ENCODE measurements at places on chromosomes 11 and 22.

- DNase-seq: no peak
Observed at GRCh38 chr11:69953356-69953755, 124.8 kb upstream of the ANO1 start.

DNA sequence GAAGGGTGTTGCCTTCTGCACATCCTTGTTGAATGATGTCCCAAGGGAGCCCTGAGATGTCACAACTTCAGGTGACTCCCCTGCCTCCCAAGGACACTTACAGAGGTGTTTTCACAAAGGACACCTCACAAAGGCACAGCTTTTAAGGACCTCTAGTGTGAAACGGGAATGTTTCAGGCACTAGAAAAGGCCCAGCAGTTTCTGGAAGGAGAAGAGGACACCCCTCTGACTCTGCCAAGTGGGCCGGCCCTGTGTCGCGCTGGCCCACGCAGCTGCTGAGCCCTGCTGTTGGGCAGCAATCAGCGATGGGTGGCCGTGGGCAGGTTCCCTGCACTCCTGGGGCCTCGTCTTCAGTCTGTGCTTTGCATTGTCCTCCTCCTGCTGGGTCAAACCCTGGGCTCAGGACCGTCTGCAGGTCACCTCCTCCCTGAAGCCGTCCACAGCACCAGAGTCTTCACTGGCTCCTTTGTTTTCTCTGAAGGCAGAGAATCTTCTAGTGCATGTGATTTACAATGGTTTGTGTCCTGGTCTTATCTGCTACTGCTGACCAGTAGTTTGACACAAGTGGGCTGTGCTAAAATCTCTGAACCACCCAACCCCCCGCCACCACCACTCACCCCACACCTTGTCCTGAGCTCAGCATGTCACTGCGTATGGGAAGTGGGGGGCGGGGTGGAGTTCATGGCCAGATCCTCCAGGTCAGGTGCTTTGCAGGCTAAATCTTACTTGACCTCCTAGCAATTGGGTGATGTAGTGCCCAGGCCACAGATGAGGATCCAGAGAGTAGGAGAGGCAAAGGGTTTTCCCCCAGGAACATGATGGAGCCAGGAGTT is 3.2 kb downstream of the LINC01488 start:
- no peak for DNase-seq

- no peak for DNase-seq
Observed at GRCh38 chr11:79185351-79185750, 255.5 kb downstream of the TENM4 start.

DNA sequence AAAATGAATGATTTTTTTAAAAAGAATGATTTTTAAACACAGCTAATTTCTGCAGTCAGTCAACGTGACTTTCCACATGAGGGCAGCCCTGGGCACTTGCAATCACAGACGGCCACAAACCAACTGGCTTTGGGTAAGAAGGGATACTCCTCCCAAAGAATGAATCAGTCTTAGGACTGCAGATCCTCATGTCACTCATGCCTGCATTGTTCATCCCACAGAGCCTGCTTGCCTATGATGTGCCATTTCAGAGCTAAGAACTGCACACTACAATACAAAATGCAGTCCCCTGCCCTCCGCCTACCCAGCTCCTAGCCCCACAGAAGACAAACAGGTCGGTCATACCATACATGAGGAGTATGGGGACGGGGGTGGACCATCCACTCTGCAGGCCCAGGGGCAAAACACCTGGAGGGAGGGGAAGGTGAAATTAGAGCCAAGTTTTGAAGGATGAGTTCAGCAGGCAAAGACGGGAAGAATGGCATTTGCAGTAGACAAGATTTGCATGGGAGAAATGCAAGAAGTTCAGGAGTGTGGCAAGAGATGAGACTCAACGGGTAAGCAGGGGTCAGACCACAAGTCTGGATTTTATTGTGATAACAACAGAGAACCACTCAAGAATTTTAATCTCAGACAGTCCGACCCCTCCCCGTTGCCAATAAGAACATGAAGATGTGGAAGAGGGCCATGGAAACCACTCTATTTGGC is 24.7 kb downstream of the PACSIN2 start:
- DNase-seq: no peak

GRCh38 chr11:81995889-81996288 is 737.8 kb downstream of the FAM181B start:
- no peak for DNase-seq

GRCh38 chr11:125957618-125958332 is 11.9 kb downstream of the VSIG10L2 start:
- no peak for DNase-seq

DNA sequence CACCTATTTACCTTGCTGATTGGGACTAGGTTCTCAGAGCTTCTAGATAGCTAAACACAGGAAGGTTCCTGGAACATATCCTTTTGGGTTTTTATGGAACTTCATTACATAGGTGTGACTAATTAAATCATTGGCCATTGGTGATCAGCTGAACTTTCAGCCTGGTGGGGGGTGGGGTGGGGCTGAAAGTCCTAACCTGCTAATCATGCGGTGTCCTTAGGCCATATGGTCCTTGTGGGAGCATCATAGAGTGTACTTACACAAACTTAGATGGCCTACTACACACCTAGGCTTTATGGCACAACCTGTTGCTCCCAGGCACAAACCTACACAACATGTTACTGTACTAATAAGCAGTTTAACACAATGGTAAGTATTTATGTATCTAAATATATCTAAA is 8.6 kb upstream of the SELENOH start:
- DNase-seq: no peak
